ENCODE measurements at places on chromosomes 13 and 19. TPM values are rescaled to one million over a fixed set of nuclear protein-coding genes. Genes with fewer than 3 reads are reported as not detected.

The GPR183 gene
- not detected for total RNA-seq

The COL4A2 gene
- 1.1 TPM for total RNA-seq

The RFPL4A gene
- total RNA-seq, result not detected

The TEX101 gene
- total RNA-seq, result not detected

The CCDC70 gene
- total RNA-seq, result not detected

The SYCN gene
- not detected for total RNA-seq

DNA sequence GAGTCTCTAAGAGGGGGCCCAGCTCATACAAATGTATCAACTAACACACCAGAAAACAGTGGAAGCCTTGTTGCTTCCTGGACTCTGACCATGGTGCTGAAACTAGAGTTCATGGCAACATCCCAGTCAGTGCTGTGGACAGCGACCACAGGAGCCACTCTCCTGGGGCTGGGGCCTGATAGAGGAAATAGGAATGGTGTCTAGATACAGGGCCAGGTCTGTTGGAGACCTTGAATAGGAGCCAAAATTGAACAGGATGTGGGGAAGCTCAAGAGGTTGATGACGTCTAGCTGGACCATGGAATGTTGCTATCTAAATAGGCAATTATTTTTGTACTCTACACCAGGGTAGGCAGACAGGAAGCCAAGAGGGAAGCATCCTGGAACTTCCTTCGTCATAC, 21.7 kb downstream of the LILRB4 start:
- H3K27me3 ChIP-seq, result peaks cover 51% of the 10 kb centered on the region
- H3K27ac ChIP-seq, result no peak overlapping the region
- no peaks in the 10 kb centered on the region for H3K4me1 ChIP-seq
- no peak overlapping the region for H3K4me3 ChIP-seq

GRCh38 chr19:8320564-8321066, 560 bp downstream of the NDUFA7 start:
- H3K36me3 ChIP-seq, result peaks cover 25% of the 10 kb centered on the region
- H3K27ac ChIP-seq, result peak overlapping the region; percentile 55
- H3K4me1 ChIP-seq, result peaks cover 20% of the 10 kb centered on the region
- H3K4me3 ChIP-seq, result peak overlapping the region; percentile 92
- H3K27me3 ChIP-seq, result no peaks in the 10 kb centered on the region

- H3K27me3 ChIP-seq, result no peaks in the 10 kb centered on the region
- peaks cover 49% of the 10 kb centered on the region for H3K36me3 ChIP-seq
- 0 out of 2 replicates have a peak overlapping the region, but pooled peaks have one; percentile 26 for H3K4me3 ChIP-seq
- DNase-seq, result peak; percentile 80
Observed at GRCh38 chr13:75771818-75772217, 135.7 kb downstream of the LMO7 start.

- H3K27me3 ChIP-seq, result no peaks in the 10 kb centered on the region
- no peaks in the 10 kb centered on the region for H3K36me3 ChIP-seq
- no peak for DNase-seq
- no peak overlapping the region for H3K27ac ChIP-seq
- no peak overlapping the region for H3K4me3 ChIP-seq
- H3K4me1 ChIP-seq, result no peaks in the 10 kb centered on the region
Observed at GRCh38 chr19:8850488-8850887, 18.3 kb downstream of the MBD3L1 start.

- H3K4me3 ChIP-seq, result no peak overlapping the region
- no peaks in the 10 kb centered on the region for H3K36me3 ChIP-seq
- H3K4me1 ChIP-seq, result no peaks in the 10 kb centered on the region
- no peak for DNase-seq
- no peak overlapping the region for H3K27ac ChIP-seq
Observed at GRCh38 chr13:42355491-42356183, 83.7 kb downstream of the AKAP11 start.

DNA sequence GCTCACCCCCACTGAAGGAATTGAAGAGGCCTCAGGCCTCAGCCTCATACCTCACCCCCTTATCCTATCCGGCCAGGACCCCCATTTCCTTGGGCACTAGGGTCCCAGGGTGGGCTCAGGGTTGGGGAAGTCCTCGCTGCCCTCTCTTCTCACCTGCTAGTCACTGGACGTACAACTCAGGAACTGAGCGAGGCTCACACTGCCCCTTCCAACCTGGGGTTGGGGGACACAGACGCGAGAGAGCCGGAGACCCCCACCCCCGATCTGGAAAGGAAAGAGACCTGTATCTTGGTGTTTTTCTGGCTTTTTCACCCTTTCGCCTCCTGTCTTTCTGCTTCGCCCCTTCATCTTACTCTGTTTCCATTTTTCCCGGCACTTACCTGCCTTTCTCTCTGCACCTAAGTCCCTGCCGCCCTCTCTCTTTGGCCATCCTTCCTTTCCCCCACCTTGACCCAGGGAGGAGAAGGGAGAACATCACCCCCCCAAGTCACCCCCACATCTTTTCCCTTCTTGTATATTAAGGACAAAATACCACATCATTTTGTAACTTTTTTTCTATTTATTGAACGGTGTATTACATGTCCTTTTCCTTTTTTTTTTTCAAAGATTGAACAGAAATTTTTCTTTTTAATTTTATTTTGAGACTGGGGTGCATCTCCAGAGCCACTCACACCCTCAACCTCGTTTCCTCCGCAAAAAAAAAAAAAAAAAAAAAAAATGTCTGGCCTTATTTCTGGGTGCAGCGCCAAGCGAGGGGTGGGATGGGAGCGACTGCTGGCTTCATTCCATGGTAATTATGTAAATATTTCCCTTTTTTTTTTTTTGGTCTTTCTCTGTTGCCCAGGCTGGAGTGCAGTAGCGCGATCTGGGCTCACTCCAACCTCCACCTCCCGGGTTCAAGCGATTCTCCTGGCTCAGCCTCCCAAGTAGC, 36.6 kb downstream of the ZSWIM4 start:
- no peaks in the 10 kb centered on the region for H3K27me3 ChIP-seq
- no peak for DNase-seq
- peaks cover 11% of the 10 kb centered on the region for H3K36me3 ChIP-seq
- no peak overlapping the region for H3K27ac ChIP-seq
- peaks cover 35% of the 10 kb centered on the region for H3K4me1 ChIP-seq

GRCh38 chr13:107139006-107139405, 571.1 kb upstream of the ARGLU1 start:
- H3K36me3 ChIP-seq, result no peaks in the 10 kb centered on the region
- H3K4me1 ChIP-seq, result no peaks in the 10 kb centered on the region

DNA sequence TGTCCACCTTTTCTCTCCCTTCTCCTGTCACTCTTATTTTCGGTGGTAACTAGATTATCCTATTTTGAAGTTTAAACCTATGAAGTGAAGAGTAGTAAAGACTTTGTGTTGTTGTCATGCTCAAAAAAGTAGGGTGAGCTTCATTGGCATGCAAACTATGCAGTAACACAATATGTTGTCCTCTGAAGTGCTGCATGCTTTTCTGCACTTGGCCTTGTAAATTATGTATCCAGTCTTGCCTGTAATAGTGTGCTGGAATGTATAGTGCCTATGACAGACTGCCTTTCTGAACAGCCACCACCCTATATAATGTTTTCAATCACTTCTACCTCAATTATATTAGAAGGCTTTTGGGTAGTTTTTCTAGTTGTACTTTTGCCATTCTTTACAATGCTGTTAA, 1198.2 kb upstream of the PCDH20 start:
- no peaks in the 10 kb centered on the region for H3K4me1 ChIP-seq
- H3K36me3 ChIP-seq, result no peaks in the 10 kb centered on the region
- H3K27ac ChIP-seq, result no peak overlapping the region
- no peak overlapping the region for H3K4me3 ChIP-seq

DNA sequence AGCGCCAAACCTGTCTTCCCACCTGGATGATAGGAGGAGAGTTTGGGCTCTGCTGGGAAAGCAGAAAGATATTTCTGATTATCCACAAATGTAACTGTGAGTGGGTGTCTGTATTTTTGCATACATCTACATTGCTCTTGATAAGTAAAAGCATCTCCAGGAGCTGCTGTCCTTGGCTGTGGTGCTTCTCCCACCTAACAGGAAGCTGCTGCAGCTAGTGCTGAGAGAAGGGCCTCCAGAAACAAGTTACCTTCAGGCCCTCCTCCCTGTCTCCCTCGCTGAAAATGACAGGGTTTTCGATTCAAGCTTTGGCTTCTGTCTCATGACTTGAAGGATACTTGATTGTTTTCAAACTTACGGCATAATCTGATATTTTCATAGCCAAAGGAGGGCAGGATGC, 90.1 kb downstream of the FOXO1 start:
- no peaks in the 10 kb centered on the region for H3K4me1 ChIP-seq
- H3K27ac ChIP-seq, result no peak overlapping the region
- no peaks in the 10 kb centered on the region for H3K36me3 ChIP-seq
- H3K27me3 ChIP-seq, result no peaks in the 10 kb centered on the region
- no peak for DNase-seq
- no peak overlapping the region for H3K4me3 ChIP-seq
